ENCODE measurements at places on chromosomes 16 and 17.

- DNase-seq = no peak
Measured at GRCh38 chr16:4917117-4917516, 19.8 kb downstream of the PPL start.

DNA sequence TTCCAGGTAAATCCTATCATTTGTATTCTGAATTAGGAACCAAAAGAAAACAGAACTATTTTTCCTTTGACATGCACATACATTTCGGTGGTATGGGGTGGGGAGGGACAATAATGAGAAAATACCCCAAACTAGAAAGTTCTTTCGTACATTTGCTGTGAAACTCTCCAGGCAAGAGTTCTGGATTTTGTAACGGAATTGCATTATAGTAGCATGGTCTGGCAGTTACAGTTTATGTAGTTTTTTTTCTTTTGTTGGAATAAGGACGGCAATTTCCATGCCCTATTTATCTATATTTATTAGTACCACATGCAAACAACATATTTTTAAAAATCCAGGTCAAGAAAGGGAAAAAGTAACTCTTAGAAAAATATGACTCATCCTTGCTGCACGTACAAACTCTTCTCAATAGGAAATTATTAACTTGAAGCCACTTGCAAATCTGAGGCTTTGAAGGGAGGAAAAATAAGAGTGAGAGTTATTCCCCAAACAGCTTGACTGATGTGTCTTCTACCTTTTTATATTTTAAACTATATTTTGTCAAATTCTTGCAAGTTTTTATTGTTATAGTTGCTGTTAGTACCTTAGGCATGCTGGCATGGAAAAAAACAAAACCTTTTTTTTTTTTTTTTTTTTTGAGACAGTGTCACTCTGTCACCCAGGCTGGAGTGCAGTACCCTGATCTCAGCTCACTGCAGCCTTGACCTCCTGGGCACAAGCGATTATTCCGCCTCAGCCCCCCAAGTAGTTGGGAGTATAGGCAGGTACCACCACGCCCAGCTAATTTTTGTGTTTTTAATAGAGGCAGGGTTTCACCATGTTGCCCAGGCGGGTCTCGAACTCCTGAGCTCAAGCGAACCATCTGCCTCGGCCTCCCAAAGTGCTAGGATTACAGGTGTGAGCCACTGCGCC, 69.3 kb downstream of the WWP2 start:
- DNase-seq = no peak

- peak; percentile 73 for DNase-seq
Measured at GRCh38 chr17:75034236-75034908, 12.4 kb downstream of the ATP5PD start.

DNA sequence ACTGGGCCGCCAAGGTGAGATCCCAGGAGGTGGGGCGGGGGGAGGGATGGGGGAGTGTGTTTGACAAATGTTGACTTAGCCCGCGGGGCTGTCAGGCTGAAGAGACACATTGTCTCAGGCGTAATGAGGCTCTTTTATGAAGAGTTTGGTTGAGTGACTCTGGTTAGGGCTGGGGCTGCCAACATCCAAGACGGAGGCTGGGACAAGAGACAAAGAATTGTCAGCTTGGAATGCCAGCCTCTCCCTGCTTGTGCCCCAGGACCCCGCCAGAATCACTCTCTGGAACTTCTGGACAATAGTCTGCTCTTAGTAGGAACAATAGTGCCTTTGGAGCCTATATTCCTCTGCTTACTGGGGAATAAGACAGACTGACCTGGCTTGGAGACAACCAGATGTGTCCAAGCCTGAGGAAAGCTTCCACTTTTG, 24.0 kb downstream of the PCTP start:
- no peak for DNase-seq

DNA sequence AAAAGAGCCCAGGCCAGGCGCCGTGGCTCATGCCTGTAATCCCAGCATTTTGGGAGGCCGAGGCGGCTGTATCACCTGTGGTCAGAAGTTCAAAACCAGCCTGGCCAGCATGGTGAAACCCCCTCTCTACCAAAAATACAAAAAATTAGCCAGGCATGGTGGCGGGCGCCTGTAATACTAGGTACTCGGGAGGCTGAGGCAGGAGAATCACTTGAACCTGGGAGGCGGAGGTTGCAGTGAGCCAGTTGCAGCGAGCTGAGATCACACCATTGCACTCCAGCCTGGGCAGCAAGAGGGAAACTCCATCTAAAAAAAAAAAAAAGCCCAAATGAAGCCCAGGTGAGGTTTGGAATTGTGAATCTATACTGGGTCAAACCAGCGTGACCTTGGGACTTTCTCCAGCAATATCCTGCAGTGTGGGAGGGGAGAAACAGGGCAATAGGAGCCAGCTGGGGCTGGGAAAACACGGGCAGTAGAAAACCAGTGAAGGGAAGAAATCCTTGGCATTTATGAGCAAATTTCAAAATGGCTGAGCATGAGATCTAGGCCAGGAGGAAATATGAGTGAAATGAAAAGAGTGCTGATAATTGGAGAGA, 8.2 kb upstream of the DHX8 start:
- no peak for DNase-seq

DNA sequence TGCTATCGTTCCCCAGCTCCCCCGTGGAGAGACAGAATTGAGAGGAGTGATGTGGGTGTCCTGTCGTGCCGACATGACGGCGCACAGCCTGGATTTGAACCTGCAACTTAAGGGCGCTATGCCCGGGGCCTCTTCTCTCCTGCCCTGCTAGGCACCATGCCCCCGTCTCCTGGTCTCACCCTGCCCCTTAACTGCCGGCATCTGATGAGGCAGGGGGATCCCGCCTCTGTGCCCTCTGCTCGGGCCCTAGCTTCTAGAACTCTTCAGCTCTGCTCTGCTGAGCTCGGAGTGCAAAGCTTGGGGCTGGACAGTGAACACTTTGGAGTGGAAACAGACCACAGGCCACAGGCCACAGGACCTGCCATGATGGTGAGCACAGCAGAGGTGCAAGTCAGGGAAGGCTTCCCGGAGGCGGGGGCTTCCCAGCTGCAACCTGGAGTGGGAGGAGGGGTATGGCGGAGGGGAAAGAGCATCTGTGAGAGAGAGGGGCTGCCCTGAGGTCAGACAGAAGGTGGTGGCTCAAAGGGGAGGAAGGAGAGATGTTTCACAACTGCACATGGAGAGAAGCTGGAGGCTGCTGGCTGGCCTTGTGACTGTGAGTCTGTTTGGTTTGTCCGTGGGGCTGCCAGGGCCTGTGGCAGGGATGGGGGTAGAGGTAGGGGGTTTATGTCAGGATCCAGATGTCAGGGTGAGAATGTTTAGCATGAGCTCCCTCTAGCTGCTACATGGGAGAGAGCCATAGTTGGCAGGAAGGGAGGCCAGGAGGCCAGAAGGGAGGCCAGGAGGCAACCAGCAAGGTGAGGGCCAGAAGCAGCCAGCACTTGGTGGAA, 107.8 kb downstream of the CRLF3 start:
- no peak for DNase-seq

DNA sequence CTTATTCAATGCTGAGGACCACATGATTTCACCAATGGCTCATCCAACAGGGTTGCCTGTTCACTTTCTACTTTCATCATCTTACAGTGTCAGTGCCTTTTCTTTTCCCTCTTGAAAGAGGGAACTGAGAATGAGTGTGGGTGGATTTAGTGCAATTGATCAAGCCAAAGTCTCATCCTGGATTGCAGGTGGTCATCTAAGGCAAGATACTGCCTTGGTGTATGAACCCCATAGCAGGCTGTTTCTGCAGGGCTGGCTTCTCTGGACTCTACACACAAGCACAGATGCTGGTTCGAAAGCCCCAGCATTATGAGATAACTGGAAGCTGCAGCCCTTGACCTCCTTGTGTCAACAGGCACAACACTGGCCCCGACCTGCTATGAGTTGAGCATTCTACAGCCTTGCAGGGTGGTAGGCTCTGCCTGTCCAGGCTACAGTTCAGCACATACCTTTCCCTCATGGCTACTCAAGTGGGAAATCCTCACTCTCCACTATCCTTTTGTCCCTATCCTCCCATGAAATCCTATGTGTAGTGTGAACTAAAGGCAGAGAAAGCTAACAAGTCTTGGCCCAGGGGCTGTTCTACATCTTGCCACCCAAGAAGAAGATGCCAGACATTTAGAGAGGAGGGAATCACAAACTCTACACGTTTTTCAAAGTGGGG, 358.7 kb downstream of the SLC39A11 start:
- no peak for DNase-seq

GRCh38 chr17:5249615-5250014, 15.0 kb upstream of the SCIMP start:
- DNase-seq = peak; percentile 46

GRCh38 chr17:9308069-9308468, 267.6 kb downstream of the STX8 start:
- no peak for DNase-seq

DNA sequence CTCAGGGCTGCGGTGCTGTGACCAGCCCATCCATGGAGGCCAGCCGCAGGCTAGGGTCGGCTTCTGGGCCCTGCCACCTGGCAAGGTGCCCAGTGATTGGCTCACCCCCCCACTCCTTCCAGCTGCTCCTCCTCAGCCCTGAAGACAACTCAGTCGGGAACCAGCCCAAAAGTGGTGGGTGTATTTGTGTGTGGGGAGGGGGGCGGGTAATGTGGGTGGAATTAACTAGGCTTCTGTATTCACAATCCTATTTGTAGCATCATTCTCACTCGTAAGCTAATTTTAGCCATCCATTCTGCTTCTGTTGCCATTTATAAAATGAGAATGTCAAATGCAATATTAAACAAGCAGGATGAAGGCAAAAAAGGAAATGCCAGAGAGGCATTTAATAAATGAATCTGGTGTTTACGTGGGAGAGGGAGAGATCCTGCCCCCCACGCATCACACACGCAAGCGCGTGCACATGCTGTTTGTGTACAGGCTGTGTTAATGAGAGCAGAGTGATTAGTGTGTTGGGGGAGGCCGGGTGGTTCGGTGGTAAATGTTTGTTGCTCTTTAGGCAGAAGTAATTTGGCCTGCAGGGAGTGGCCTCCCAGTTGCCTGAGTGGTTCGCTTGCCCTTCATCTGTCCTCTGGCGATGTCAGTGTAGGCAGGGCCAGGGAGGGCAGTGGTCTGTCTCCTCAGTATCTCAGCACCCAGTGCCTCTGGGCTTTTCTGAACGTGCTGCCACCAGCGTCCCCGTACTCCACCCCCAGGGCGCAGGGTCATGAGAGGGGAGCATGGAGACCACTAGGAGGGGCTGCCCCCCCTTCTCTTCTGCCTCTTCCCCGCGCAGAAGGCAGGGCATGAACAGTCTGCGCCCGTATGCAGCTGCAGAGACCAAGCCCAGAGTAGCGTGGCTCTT, 140.1 kb downstream of the CCDC182 start:
- DNase-seq = no peak

DNA sequence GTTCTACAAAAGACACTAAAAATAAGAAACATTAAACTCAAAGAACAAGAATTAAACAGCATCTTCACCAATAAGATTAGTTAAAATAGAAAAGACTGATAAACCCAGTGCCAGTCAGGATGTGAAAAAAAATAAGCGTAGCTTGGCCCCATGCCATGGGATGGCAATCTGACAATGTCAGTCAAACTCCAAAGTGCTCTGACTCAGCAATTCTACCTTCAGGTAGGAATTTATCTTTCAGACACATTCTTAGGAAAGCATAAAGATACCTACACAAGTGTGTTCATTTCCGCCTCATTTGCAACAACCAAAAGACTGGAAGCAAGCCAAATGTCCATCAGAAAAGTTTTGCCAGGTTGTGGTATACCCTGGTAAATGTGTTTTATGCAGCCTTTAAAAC, 9.1 kb upstream of the MPO start:
- DNase-seq = no peak
